ENCODE measurements at places on chromosomes 5 and 9. TPM values are rescaled to one million over a fixed set of nuclear protein-coding genes. Genes with fewer than 3 reads are reported as not detected.

GRCh38 chr5:72167804-72168203 is 60.5 kb downstream of the MAP1B start:
- peaks cover 47% of the 10 kb centered on the region for H3K36me3 ChIP-seq
- peaks cover 28% of the 10 kb centered on the region for H3K4me1 ChIP-seq
- H3K27me3 ChIP-seq = no peaks in the 10 kb centered on the region
- no peak overlapping the region for H3K4me3 ChIP-seq

Gene TAF11L10
- not detected for total RNA-seq

DNA sequence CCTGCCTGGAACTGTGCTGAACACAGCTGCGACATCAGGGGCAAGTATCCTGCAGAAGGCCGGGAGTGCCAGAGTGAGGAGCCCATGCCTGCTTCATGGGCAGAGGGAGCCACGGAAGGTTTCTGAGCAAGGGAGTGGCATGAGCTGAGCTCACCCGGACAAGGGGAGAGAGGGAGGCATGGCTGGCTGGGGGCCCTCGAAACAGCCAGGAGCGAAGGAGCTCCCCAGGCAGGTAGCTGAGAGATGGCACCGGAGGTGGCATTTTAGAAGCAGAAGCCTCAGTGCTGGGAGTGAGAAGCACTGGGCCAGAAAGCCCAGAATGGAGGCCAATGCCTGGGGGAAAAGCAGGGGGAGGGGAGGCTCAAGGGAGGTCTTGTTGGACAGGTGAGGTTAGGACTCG is 56.9 kb upstream of the SARDH start:
- no peak for DNase-seq
- H3K27ac ChIP-seq = no peak overlapping the region
- no peaks in the 10 kb centered on the region for H3K27me3 ChIP-seq
- H3K4me3 ChIP-seq = no peak overlapping the region

Gene OTULINL
- total RNA-seq = 8.9 TPM

DNA sequence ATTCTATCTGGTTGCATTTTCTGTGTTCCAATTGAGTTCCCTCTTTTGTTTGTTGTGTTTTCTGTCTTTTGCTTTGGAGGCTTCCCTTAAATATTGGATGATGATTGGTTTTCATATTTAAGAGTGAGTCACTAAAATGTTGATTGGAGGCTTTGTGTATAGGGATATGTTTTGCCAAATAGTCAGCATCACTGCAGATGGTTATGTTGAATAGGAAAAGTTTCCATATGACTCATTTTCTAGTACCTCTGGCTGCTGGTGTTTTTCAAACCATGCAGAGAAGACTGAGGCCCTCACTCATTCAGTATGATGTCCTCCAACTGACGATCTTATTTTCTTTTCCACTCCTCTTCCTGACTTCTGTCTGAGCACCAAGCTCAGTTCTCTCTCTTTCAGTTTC is 1290.0 kb downstream of the EFNA5 start:
- H3K27ac ChIP-seq = no peak overlapping the region
- DNase-seq = no peak
- no peaks in the 10 kb centered on the region for H3K27me3 ChIP-seq
- H3K4me1 ChIP-seq = no peaks in the 10 kb centered on the region
- H3K4me3 ChIP-seq = no peak overlapping the region
- H3K36me3 ChIP-seq = no peaks in the 10 kb centered on the region

DNA sequence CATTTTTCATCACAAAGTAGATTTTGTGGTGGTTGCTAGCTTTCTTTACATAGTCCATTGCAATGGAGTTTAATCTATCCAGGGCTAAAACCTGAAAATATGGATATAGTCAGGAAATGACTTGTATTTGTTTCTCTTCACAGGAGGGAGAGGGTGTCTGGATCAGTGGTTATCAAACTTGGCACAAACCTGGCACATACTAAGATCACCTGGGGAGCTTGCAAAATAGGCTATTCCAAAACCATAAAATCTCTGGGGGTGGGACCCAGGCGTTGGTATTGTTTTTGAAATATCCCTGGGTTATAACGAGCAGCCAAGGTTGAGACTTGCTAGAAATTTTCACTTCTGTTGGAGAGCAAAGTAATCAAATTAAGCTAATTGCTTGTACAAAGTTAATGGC is 179.9 kb downstream of the PCSK1 start:
- no peak overlapping the region for H3K27ac ChIP-seq
- DNase-seq = no peak
- no peak overlapping the region for H3K4me3 ChIP-seq
- no peaks in the 10 kb centered on the region for H3K36me3 ChIP-seq
- H3K4me1 ChIP-seq = peaks cover 3% of the 10 kb centered on the region
